Brain pericyte (primary cell): ENCODE measurements at places on chromosomes 12 and 14.
A peak's percentile ranks its signal among the peaks of the same experiment; 100 is the strongest.

DNA sequence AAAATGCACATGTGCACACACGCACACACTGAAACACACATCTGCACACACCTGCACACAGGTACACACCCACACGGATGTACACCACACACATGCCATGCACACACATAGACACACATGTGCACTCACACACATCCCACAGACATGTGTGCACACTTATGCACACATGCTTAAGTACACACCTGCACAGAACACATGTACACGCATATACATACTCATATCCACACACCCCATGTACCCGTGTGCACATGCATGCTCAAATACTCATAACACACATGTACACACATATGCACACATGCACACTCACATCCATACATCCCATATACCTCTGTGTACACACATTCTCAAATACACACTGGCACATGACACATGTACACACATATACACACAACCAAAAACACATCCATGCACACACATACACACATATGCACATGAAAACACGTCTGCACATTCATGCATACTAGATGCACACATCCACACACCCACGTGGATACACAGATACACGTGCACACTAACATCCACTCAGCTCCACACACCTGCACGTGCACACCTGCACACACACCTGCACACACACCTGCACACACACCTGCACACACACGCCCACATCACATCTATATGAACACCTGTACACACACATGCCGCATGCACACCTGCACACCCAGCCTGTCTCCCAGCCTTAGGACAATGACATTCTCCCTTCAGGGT is 336.7 kb downstream of the ADGRD1 start:
- no peak for DNase-seq

GRCh38 chr14:104082807-104083206 is 2.7 kb upstream of the ASPG start:
- DNase-seq = no peak

GRCh38 chr14:99075061-99075460 is 196.9 kb downstream of the BCL11B start:
- no peak for DNase-seq

- DNase-seq = no peak
These were observed 17.1 kb downstream of the OTUB2 start for GRCh38 chr14:94043111-94043755.

GRCh38 chr14:89814126-89814525 is 140.4 kb downstream of the EFCAB11 start:
- no peak for DNase-seq

- DNase-seq = no peak
These were observed 33.8 kb upstream of the ATP2B1 start for GRCh38 chr12:89742337-89743022.

DNA sequence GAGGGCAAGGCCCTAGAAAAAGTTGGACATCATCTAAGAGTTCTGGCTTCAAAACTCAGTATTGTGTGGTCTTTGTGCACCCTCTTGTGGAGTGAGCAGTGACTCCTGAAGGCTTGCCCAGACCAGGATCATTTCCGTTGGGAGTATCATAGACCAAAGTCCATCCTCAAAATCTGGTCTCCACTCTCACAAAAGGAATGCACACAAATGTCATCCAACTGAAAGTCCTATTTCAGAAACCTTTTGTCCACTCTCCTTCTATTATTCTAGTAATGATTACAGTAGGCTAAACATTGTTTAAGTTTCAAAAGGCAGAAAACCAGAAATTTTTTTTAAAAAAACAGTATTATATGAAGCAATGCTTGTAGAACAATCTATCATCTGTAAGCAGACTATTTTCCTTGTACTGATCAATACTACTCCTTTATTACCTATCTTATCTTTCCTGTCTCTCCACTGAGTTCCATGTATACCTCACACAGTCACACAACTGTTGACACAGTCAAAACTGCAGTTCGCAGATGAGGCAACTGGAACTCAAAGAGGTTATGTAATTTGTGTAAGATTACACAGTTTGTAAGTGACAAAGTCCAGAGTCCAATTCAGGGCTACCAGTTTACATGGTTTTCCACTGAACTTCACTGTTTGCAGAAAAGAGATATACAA is 41.4 kb downstream of the COX16 start:
- DNase-seq = no peak

GRCh38 chr12:63276537-63277365 is 125.8 kb upstream of the AVPR1A start:
- no peak for DNase-seq

DNA sequence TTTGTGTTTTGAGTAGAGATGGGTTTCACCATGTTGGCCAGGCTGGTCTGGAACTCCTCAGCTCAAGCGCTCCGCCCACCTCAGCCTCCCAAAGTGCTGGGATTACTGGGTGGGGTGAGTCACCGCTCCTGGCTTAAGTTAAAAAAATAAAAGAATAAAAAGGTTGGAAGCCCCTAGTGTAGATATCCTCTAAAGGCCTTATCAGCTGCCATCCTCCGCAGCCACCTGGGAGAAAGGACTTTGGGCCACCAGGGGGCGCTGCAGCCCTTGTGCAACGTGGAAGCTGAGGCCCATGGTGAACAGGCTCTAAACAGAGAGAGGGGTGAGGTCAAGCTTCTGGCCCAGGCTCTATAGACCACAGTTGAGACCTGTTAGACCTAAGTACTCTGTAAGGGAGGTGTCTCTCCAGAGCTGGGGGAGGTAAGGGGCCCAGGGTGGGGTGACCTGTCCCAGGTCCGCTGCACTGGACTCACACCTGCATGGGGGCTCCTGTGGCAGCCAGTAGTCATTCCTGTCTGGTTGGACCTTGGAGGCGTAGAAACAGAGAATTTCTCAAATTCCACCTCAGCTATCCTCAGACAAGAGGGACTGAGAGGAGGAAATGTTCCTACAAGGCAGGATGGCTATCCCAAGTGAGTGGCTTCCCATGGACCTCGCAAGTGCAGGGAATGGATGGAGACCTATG is 14.0 kb upstream of the RACGAP1 start:
- no peak for DNase-seq

- no peak for DNase-seq
These were observed 250.5 kb downstream of the ZFP36L1 start for GRCh38 chr14:68542346-68542745.

DNA sequence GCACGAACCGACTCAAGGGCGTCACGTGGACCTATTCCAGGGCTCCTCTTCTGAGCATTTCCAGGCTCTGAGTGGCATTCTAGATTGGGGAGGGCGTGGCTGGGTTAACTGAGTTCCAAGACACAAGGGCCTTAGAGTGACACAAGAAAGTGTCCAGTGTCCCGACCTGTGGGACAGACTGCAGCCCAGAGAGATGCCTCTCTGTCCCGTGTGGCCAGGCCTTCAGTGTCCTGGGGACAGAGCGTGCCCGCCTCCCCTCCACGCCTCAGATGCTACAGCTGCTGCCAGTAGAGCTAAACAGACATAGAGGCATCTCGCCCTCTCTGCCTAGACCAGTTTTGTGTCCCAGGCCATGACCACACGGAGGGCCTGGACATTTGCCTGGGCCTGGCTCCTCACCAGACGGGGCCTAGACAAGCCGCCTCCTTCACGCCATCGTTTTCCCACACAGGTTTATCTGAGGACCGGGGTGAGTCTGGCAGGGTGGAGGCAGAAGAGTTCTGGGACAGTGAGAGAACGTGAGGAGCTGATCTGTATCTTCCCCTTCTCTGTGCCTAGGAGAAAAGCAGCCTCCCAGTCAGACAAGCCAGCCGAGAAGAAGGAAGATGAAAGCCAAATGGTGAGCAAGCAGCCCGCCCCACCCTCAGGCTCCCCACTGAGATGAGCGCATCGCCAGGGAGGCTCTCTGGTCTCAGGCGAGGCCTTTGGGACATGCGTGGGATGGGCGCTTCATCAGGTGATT is 27.1 kb downstream of the DEGS2 start:
- DNase-seq = no peak

GRCh38 chr14:69543341-69544115 is 31.1 kb downstream of the CCDC177 start:
- DNase-seq = no peak

DNA sequence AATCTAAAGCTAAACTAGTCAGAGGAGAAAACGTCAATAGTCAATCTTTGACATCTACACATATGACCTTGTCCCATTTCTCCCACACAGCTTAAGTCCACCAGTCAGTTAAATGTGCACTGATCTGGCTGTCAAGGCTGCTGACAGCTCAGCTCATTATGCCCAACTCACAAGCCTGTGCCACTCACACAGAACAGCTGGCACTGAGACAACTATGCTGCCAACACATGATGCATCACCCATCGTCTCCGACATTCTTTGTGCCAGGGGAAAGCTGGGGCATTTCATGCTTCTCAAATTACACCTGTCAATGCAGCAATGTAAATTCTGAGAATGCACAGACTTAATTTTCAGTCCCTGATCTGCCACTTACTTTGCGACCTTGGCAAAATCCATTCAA is 25.3 kb downstream of the GNS start:
- DNase-seq = no peak

DNA sequence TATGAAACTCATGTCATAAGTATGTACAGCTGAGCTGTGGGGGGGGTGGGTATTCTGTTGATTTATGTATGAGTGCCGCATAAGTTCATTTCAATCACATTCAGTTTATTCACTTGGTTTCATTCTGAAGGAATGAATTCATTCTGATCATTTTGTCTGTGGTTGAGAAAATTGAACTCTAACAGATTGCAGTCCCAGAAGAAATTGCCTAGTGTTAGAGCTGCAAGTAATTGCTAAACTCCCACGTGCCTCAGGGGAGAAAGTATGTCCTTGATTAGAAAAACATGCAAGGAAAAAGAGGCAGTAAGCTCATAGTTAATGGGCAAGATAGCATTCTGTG is 442.4 kb upstream of the MGAT4C start:
- DNase-seq = no peak

DNA sequence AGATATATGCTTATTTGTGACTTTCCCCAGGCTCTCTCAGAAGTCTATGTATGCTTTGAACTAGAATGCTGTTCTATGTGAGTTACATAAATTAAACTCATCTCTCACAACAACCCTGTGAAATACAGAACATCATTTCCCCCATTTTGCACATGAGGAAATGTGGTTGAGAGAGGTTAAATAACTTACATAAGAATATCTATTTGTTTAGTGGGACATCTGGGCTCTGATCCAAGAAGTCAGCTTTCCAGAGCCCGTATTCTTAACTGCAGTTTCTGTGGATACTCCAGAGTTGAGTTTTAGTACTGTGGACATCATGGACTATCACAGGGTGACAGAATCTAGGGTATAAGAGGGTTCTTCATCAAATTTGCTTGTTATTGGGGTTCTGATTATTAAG is 242.5 kb upstream of the ARHGAP5 start:
- DNase-seq = peak; percentile 16

GRCh38 chr12:79886917-79887519 is 47.9 kb downstream of the PPP1R12A start:
- DNase-seq = peak; percentile 26

DNA sequence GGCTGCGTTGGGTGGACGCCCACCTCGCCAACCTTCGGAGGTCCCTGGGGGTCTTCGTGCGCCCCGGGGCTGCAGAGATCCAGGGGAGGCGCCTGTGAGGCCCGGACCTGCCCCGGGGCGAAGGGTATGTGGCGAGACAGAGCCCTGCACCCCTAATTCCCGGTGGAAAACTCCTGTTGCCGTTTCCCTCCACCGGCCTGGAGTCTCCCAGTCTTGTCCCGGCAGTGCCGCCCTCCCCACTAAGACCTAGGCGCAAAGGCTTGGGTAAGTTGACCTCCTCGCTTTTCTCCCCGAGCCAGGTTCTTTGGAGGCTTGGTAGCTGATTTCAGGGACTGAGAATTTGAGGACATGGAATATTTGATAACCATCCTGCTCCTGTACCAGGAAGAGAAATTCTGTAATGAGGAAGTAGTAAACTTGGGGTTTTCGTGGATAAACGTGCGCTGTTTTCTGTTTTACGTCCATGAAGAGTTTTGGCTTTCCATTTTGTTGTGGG is 530 bp downstream of the APAF1 start:
- no peak for DNase-seq
